ENCODE measurements at places on chromosomes 13 and 19. TPM values are rescaled to one million over a fixed set of nuclear protein-coding genes. Genes with fewer than 3 reads are reported as not detected.

KLHL1 gene
- not detected for total RNA-seq

GRCh38 chr19:7852851-7853769 is 21.1 kb downstream of the PRR36 start:
- DNase-seq, result no peak
- no peak overlapping the region for H3K4me3 ChIP-seq
- no peaks in the 10 kb centered on the region for H3K36me3 ChIP-seq
- no peak overlapping the region for H3K27ac ChIP-seq
- H3K4me1 ChIP-seq, result peaks cover 6% of the 10 kb centered on the region

DNA sequence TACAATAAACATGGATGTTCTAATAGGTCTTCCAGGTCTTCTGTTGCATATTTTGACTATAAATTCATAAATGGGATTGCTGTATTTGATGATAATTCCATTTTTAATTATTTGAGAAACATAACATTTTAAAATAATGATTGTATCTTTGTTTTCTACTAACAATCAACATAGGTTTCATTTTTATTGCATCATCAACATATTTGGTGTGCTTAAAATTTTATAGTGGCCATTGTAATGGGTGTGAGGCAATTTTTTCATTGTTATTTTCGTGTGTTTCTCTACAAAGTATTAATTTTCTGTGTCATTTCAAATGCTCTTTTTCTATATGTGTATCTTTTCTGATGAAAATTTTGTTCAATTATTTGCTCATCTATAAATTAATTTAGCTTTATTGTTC is 13.2 kb downstream of the ZNF493 start:
- no peak overlapping the region for H3K4me3 ChIP-seq
- DNase-seq, result no peak
- H3K27me3 ChIP-seq, result no peaks in the 10 kb centered on the region
- H3K27ac ChIP-seq, result no peak overlapping the region
- peaks cover 92% of the 10 kb centered on the region for H3K36me3 ChIP-seq

DNA sequence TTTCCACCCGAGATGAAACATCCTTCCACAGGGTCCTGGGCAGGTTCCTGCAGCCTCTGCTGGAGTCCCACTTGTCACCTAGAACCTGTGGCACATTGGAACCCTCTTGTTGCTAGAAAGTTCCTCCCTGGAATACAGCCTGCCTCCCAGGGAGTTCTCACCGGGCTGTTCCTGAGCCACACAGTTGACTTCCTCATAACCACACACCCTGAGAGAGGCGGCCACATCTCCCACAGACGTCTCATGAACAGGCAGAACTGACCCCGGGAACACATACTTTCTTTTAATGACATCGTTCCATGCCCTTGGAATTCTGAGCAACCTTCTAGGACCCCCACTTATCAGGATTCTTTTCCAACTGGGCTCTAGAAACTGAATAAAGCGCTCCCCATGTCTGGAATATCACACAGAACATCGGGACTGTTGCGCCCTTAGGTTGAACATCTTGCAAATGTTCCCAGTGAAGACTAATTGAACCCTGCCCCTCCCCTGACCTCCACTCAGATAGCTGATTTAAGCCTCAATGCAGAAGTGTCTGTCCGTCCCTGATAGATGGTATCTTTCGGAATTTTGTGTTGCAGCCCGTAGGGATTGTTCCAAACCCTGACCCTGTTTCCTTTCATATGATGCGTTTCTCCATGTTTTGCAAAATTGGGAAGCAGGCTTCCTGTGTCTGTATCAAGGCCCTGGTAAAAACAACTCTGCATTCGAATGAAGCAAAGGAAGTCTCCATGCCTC is 91.1 kb downstream of the RAB20 start:
- H3K36me3 ChIP-seq, result peaks cover 33% of the 10 kb centered on the region
- no peak overlapping the region for H3K27ac ChIP-seq
- peaks cover 4% of the 10 kb centered on the region for H3K27me3 ChIP-seq
- H3K4me1 ChIP-seq, result no peaks in the 10 kb centered on the region

- H3K27me3 ChIP-seq, result peaks cover 10% of the 10 kb centered on the region
- no peaks in the 10 kb centered on the region for H3K36me3 ChIP-seq
- H3K27ac ChIP-seq, result no peak overlapping the region
- H3K4me3 ChIP-seq, result no peak overlapping the region
- no peaks in the 10 kb centered on the region for H3K4me1 ChIP-seq
- no peak for DNase-seq
Observed at GRCh38 chr13:46172531-46172991, 9.4 kb downstream of the LCP1 start.
